ENCODE measurements at places on chromosomes 3 and 15. TPM values are rescaled to one million over a fixed set of nuclear protein-coding genes. Genes with fewer than 3 reads are reported as not detected.

Gene LYZL4
- not detected for polyA plus RNA-seq

Gene PPCDC
- polyA plus RNA-seq = 10.5 TPM

DNA sequence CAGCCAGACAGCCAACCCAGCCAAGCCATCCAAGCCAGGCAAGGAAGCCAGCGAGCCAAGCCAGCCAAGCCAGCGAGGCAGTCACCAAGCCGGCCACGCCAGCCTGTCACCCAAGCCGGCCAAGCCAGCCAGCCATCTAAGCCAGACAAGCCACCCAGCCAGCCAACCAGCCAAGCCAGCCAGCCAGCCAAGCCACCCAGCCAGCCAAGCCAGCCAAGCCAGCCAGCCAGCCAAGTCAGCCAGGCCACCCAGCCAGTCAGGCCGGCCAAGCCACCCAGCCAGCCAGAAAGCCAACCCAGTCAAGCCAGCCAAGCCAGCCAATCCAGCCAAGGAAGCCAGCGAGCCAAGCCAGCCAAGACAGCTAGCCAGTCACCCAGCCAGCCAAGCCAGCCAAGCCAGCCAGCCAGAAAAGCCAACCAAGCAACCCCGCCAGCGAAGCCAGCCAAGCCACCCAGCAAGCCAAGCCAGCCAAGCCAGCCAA is 201.2 kb downstream of the GOLGA6L6 start:
- DNase-seq = no peak

DNA sequence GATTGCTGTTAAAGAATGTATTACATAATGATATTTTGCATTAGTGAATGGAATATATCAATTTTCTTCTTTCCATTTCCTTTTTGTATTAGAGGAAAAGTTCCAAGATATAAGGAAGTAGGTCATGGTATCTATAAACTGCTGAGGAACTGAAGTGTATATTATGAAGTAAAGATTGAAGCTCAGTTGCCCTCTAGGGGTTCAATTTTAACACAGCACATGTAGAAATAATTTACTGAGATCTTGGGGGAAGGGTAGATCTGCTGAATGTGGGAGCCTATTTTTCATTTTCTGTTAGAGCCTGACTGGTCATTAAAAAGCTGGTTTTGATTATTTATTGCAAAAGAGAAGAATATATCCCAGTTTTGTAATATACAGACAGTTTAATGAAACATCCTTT is 45.2 kb downstream of the CMC1 start:
- peak; percentile 22 for DNase-seq

DNA sequence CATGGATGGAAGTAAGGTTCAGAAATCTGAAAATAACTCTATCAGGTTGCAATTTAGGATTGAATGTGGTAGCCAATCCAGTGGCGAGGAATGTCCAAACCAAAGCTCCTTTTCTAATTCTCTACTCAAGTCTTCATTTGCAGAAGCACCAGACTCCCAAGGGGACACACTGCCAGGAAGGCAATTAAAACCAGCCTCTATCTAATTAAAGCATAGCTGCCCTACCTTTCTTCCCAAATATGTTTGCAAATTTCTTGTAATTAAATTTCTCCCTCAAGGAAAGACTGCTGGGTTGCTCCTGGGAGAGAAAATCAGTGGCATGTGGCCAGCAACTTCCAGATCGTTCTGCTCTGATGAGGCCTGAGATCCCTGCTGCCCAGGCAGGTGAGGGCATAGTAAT is 153.4 kb upstream of the MCTP2 start:
- no peak for DNase-seq

Measured in large intestine (tissue), 12 donors.